ENCODE measurements at places on chromosomes 11 and 22. TPM values are rescaled to one million over a fixed set of nuclear protein-coding genes. Genes with fewer than 3 reads are reported as not detected.

DNA sequence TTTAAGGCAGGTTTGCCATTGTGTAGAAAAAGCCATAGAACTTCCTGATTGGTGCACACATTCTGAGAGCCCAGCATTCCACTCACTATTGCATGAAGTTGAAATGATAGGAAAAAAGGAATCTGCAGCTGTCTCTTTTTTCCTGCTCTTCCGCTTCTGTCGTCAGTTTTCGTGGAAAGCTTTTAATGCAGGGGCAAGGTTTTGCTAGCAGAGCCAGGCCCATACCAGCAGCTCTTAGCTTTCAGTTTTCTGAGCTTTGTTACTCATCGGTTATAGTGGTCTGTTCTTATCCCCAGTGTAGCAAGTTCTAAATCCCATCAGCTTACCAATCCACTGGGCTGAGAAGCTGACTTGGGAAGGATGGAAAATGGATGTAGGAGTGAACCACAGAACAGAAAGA is 162.9 kb upstream of the TTC12 start:
- DNase-seq: no peak

HTR3B gene
- total RNA-seq: not detected

SFI1 gene
- total RNA-seq: 39.5 TPM

DNA sequence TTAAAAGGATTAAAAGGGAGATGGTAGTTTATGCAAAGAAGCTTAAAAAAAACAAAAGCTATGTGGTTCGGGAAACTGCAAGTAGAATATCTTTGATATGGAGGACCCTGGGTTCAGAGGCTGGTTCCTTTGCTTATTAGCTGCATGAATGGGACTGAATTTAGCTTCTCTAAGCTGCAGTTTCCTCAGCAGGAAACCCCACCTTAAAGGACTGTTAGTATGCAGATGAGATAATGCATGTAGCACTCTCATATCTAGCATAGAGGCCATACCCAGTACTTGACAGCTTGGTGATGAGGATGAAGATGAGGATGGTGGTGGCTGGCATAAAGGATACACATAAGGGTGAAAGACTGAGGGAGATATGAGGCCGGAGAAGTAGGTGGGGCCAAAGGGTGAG is 134.6 kb downstream of the RRAS2 start:
- DNase-seq: no peak

DNA sequence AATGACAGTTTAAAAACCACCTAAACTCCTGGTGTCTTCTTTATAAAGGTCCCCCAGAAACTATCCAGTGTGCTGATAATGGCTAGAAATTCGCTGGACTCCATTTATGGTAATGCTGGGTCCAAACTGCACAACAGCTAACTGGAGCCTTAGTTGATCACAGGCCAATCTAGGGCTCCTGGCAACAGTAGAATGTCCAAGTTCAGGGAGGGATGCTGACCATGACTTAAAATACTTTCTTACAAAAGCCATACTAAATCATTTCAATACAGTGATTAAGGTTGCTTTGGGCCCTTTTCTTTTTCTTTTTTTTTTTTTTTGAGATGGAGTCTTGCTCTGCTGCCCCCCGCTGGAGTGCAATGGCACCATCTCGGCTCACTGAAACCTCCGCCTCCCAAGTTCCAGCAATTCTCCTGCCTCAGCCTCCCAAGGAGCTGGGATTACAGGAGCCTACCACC is 14.5 kb upstream of the GAB2 start:
- DNase-seq: no peak

- no peak for DNase-seq
Measured at GRCh38 chr11:66694056-66694410, 16.3 kb upstream of the RBM4B start.

Measured in osteocyte (in vitro differentiated cells).